Right ventricle myocardium superior (tissue), 1 donor: ENCODE measurements at places on chromosomes 11 and 22. TPM values are rescaled to one million over a fixed set of nuclear protein-coding genes. Genes with fewer than 3 reads are reported as not detected.

- no peak for DNase-seq
Measured at GRCh38 chr22:17410576-17410975, 41.3 kb downstream of the CECR2 start.

DNA sequence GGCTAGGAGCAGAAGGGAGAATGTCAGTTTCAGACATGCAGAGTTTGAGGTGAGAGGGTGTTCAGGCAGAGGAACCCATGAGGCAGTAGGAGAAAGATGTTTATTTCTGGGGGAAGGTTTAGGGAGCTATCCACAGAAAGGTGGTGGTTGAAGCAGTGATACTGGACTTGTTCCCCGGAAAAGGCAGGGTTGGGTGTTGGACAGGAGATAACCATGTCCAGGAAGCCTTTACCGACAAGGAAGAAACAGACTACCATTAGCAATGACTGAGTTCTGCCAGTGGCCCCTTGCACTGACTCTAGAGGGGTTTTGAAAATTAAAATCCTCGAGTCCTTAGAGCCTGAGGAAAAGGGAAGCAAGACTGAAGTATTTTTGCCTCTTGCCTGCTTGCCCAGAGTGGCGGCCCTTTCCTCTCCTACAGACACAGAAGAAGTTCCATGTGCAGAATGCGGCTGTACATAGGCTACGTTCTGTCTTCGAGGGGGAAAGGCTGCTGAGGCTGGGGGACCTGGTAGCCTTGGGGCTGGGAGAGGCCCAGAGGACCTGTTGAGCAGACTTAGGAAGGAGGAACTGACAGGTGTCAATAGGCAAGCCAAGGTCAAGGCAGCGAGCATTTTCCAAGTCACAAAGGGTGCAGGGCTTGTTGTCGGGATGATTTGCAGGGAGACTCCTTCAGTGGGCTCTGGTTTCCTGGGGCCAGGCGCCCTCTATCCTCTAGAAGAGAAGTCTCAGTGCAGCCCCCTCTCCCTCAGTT, 146.7 kb downstream of the LDLRAD3 start:
- no peak for DNase-seq

DNA sequence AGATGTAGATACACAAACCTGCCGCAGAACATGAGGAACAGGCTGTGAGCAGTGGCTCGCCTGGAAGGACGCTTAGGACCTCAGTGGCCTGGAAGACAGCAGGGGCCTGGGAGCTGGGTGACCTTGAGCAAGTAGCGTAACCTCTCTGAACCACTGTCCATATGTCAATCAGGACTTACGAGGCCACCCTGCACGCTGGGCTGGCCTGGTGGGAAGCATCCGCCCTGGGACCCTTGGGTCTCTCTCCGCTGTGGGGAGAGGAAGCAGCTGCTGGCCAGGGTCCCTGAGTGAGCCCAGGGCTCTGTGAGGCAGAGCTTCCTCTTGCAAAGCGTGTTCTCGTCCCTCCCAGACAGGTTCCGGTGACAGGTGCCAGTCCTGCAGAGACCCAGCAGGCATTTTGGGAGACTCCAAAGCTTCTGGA, 14.0 kb upstream of the EHD1 start:
- DNase-seq: no peak

GRCh38 chr22:23289851-23290724, 109.8 kb downstream of the BCR start:
- peak; percentile 59 for DNase-seq

GRAP2 gene
- total RNA-seq: 1.6 TPM

DNA sequence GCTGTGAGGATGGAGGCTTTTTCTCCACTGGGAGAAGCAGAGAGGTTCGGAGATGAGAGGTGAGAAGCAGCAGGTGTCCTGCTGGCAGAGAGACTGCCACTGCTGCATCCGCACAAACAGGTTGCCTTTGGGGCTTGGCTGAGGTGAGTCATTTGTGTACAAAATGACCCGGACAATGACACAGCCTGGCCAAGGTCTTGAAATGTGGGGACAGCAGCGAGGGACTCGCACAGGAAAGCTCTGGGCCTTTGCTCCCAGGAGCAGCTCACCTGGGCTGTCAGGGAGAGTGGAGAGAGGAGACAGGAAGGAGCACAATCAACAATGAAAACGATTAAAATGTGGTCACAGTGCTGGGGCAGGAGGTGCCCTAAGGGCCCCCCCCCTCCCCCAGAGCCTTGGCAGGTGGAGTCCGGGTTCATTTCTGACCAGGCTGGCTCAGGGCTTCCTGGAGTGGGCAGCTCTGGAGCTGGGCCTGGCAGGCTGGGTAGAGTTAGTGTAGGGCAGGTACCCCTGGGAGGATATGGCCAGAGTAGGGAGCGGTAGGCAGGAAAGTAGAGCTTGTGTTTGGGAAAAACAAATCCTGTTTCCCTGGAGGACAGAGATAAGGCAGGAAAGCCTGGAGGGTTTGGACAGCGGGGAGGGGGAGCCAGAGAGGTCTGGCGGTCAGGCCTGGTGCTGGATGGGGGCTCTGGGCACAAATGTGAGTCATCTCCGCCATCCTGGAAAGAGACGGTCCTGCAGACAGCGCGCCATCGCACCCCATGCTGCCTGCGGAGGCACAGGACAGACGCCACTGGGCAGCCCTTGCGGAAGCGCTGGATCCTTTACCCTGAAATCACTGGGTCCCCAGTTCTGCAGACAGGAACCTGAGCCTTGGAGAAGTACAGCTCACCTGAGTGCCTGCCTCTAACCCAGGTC, 37.8 kb upstream of the CELSR1 start:
- DNase-seq: peak; percentile 65

DNA sequence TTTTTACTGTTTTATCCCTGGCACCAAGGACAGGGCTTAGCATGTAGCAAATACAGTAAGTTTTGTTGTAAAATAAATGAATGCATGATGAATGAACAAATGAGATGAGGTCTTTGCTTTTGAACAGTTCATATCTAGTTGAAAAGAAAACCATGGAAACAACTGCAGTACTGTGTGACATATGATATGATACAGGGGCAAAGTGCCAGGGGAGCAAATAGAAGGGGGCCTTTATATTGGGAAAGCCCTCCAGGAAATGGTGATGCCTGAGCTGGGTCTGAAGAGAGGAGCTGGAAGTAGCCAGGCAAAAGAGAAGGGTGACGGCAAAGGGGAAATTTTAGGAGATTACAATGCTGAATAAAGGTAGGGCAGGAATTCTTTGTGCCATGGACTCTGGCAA, 63.8 kb upstream of the UCP3 start:
- no peak for DNase-seq

GRCh38 chr11:116605543-116606459, 167.0 kb downstream of the BUD13 start:
- no peak for DNase-seq

DNA sequence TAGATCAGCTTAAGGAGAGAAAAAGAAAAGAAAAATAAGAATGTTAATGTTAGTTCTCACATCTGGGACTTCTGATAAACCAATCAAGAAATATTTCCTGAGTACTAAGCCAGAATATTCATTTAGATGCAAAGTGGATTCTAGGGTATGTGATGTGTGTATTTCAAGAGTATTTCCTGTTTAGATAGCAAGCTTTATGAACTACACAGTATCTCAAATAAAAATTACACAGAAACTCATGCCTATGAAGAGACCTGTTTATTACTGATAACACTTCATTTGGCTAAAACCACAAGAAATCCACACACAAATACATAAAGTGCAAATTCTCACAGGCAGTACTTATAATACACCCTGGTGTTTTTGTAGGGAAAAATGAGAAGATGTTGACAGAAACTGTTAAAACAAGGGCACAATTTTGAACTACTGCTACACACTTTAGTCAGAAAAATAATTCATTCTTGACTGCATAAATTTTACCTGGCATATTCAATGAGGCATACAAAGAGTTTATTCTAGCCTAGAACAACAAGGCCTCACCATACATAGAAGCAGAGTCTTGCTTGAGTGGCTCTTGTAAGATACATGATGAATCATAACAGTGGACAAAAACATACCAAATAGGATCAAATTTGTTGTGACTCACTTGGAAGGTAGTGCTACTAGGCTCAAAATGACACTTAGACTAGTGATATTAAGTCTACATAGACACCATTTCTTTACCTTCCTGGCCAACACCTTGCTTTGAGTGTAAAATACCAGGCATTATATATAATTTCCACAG, 18.8 kb upstream of the P4HA3 start:
- no peak for DNase-seq

DNA sequence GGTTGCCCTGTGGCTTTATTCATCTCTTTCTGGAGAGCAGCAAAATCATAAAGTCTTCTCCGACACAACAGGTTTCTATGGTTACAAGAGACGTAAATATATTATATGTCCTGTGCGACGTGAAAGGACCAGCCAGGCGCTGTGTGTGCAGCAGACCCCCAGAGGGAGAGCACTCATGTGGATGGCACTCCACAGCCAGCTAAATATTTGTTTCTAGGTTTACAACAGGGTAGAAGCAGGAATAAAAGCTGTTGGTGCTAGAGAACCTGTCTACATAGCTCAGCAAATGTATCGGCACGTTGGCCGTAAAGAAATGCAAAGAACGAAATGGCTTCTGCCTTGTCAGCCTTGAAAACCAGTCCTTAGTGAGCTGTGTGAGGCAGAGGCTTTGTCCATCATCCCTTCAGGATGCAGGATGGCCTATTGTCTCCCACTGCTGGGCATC, 133.8 kb upstream of the PITPNB start:
- DNase-seq: no peak

DNA sequence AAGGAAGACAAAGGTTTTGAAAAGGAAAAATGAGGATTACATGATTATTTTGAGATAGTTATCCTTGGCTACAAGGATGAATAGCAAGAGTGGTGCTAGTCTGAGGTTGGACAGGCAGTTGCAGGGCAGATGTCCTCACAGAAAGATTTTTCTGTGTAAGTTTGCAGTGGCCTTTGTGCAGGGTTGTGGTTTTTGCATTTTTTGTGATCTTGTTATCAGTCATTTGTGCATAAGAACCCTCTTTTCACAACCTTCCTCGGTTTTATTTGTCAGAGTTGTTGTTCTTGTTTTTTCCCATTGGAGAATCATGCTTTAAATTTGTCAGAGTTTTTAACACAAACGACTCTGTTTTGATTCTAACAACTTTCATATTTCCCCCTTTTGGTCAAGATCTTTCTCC, 1.4 kb downstream of the CCDC134 start:
- no peak for DNase-seq

- peak; percentile 27 for DNase-seq
Measured at GRCh38 chr11:1161410-1162137, 3.8 kb downstream of the MUC5AC start.

CHRDL2 gene
- 11.1 TPM for total RNA-seq

GRCh38 chr22:49540084-49540912, 287.4 kb downstream of the BRD1 start:
- no peak for DNase-seq

DNA sequence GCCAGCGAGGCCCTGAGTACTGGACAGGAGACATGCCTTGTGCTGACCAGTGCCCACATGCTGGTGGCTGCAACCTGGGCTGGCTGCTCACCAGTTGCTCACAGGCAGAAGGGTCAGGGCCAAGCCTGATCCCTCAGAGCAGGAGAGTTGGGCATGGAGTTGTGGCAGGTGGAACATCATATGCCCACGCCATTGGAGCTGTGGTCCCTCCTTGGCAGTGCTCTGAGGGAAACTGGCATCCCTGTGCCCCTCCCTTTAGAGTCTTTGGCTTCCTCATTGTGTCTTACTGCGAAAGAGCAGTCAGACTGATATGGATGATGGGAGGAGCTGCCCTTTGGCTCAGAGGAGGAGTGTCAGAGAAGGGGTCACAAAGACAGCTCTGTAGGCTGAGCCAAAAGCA, 3.1 kb upstream of the MYEOV start:
- DNase-seq: peak; percentile 31

- no peak for DNase-seq
Measured at GRCh38 chr11:121487191-121487590, 34.4 kb upstream of the SORL1-AS1 start.

- no peak for DNase-seq
Measured at GRCh38 chr11:14499178-14499559, 442 bp downstream of the COPB1 start.

ZFPL1 gene
- 19.9 TPM for total RNA-seq

GRCh38 chr11:133951327-133952198, 5.2 kb downstream of the IGSF9B start:
- peak; percentile 57 for DNase-seq

DNA sequence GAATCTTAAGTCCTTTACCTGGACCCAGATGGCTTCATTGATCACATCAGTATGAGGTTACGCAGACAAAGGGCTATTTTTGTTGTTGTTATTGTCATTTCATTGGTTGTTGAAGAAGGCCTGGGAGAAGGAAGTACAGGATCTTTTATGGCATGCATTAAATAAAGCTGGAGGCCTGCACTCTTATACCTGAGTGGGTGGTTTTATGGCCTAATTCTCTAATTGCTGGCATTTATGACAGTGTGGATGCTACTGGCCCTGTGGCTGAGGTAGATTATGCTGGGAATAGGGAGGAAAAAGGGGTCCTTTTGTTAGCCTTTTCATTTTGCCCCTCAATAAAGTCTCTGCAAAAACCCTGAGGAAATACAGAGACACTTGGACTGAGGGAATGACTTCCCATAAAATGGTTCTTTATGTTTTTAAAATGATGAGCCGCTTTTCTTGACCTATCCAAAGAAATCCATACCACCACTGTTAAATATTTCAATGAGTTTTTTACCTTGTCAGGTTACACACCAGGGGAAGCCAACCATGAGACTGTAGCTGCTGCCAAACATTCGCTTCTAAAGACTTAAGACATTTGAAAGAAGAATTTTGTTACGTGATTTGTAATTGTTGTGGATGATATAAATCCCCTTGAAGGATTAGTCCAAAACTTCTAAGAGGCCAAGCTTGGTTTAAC, 6.8 kb downstream of the KMT2A start:
- DNase-seq: no peak

DNA sequence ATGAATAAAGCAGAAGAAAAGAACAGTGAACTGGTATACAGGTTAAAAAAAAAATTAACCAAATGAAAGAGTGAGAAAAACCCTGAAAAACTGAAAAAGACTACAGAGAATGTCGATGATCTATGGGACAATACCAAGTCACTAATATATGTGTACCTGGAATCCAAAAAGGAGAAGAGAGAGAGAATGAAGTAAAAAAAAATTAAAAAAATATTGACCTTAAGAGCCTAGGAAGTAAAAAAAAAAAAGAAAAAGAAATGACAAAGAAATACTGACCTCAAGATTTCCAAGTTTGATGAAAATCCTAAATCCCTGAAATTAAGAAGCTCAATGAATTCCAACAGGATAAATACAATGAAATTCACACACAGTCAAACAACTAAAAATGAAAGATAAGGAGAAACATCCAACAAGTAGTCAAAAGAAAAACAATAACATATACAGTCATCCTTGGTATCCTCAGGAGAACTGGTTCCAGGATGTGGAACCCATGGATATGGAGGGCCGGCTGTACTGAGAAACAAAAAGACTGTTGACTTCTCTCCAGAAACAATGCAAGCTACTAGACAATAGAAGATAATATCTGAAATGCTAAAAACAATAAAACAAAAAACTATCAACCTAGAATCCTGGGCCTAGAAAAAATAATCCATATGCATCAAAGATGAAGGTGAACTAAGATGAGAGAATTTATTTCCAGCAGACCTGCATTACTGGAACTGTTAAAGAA, 33.5 kb upstream of the SERPIND1 start:
- DNase-seq: no peak

DNA sequence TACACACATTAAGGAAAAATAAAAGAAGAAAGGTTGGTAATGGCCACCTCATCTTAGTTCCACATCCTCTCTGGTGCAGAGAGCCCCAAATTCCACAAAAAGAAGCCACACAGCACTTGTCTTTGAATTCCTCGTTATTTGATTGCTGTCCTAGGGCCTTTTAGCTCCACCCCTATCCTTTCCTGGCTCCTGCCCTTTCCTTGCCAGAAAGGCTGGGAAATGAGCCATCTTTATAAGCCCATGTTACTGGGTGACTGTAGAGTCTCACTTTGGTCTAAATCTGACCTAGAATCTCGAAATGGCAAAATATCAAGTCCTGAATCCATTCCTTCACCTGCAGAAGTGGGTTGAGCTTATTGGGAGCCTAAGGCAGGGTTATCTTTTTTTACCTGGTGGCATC, 4.3 kb upstream of the TMEM132A start:
- no peak for DNase-seq
